ENCODE measurements at places on chromosomes 13 and 19.

GRCh38 chr13:26255115-26255514, 1.2 kb downstream of the CDK8 start:
- no peak for DNase-seq

- no peak for DNase-seq
Measured at GRCh38 chr19:55525289-55526101, 11.4 kb downstream of the SBK2 start.

GRCh38 chr19:27971071-27971470, 1241.9 kb downstream of the UQCRFS1 start:
- DNase-seq: no peak

DNA sequence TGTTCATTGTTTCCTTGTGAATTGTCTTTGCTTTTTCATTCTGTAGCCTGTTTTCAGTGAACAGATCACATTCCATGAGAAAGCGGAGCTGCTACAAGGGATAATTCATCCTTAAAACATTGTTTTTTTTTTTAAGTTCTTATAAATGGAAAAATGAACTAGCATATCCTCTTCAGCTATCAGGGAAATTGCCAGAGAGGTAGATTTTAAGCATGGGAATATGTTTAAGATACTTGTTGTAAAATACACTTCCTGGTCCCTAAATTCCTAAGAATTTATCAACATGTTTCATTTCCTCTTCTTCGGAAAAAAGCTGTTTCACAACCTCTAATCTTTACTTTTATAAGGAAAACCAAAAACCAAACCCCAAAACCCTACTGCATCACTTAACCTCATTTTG, 238.0 kb downstream of the POSTN start:
- DNase-seq: no peak

- DNase-seq: no peak
Measured at GRCh38 chr19:18975869-18976268, 34.9 kb upstream of the HOMER3 start.

DNA sequence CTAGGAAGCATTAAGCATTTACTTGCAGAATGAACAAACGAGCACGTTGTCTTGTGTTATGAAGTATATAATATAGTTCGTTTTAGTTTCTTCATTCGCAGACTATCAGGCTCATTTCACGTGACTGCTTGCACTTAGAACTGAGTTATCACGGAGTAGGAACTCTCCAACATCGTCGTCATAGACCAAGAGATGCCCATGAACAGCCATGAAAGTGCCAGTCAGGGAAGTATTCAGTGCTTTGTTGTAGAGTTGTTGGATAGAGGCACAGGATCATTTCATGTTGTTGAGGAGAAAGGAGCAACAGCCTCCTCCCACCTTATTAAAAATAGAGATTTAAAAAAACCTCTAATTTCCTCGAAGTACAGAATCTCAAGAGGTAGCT, 977 bp upstream of the IL17D start:
- no peak for DNase-seq

GRCh38 chr13:42623916-42624315, 50.0 kb downstream of the TNFSF11 start:
- no peak for DNase-seq

GRCh38 chr19:31145007-31145406, 204.2 kb downstream of the TSHZ3 start:
- no peak for DNase-seq

DNA sequence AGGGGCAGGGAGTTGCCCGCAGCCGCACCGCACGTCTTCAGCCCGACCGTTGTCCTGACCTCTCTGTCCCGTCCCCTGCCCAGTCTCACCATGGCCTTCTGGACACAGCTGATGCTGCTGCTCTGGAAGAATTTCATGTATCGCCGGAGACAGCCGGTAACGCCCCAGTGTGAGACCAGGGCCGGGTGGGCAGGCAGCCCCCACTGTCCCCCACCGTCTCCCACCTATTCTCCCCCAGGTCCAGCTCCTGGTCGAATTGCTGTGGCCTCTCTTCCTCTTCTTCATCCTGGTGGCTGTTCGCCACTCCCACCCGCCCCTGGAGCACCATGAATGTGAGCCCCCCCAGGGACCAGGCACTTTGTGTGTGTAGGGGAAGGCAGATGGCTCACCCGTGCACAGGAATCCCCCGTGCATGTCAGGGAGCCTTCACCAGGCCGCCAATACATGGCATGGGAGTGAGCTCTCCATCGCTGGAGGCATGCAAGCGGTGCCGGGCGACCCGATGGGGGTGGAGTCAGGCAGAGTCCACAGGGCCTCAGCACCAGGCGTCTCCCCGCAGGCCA, 1.4 kb downstream of the ABCA7 start:
- no peak for DNase-seq

DNA sequence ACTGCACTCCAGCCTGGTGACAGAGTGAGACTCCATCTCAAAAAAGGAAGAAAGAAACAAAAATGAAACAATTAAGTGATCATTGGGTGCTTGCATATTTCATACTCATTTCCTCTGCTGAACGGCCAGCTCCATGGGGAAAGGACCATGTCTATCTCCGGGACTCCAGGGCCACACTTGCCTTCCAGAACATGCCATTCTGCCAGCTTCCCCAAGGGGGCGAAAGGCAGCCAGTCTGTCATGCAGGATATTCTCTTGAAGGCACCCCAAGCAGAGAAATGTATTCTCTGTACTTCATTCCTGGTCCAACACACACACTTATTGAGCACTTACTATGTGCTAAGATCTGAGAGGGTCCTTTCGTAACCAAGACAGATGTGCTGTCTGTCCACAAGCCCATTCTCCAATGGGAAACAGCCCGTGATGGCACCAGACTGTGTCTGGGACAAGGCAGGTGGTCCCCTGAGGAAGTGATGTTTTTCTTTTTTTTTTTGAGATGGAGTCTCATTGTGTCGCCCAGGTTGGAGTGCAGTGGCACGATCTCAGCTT, 10.2 kb upstream of the CARM1 start:
- DNase-seq: no peak

GRCh38 chr13:50629966-50630365, 213.5 kb downstream of the DLEU7 start:
- no peak for DNase-seq

- DNase-seq: peak; percentile 61
Measured at GRCh38 chr19:6048793-6049405, 61.4 kb downstream of the RFX2 start.

DNA sequence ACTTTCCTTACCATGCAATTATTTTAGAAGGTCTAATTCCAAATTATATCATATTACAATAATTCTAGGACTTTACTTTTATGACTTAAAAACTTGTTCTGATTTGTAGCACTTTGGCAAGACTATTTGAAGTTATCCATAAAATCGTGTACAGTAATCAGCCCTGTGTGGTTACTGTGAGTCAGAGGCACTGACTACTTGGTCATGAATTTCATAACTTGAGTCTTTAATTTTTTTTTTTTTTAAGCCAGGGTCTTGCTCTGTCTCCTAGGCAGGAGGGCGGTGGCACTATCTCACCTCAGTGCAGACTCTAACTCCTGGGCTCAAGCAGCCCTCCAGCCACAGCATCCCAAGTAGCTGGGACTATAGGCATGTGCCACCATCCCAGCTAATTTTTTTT, 1319.2 kb upstream of the SLC10A2 start:
- DNase-seq: no peak

DNA sequence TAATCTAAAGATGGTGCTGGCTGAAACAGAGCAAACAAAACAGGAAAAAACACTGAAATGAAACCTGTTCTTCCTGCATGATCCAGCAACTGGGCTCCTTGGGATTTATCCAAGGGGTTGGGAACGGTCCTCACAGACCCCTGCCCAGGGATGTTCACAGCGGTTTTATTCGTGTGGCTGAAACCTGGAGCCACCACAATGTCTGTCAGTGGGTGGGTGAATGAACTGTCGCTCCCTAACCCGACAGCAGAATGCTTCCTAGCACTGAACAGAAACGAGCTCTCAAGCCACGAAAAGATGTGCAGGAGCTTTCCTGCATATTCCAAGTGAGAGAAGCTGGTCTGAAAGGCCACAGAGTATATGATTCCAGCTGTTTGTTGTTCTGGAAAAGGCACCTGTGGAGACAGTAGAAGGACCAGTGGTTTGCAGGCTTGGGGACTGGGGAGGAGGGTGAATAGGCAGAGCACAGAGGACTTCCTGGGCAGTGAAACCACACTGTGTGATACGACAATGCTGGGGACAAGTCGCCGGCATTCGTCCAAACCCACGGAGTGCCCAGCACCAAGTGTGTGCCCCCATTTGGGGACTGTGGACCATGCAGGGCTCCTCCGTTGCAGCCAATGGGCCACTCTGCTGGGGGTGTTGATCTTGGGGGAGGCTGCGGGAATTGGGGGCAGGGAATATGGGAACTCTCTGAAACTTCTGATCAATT, 73.9 kb downstream of the TEX29 start:
- DNase-seq: no peak

- peak; percentile 34 for DNase-seq
Measured at GRCh38 chr19:46990991-46991676, 28.5 kb upstream of the NPAS1 start.

GRCh38 chr19:5247957-5248705, 92.5 kb downstream of the PTPRS start:
- DNase-seq: no peak

DNA sequence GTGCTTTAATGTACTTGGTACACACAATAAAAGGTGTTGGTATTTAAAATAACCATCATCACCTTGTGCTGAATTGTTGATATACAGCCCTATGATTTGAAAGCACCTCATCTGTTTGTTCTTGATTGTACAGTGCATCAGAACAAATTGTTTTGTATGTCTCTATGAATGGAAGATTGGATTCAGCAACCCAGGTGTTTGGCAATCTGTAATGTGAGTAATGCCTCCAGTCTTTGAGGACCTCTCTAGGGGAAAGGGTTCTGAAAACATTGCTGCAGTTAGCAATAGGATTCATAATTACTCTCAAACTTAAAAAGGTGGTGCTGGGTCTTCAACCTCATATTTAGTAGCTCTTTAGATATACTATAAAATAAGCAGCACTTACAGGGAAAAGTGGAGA, 341.8 kb downstream of the OXGR1 start:
- DNase-seq: no peak

DNA sequence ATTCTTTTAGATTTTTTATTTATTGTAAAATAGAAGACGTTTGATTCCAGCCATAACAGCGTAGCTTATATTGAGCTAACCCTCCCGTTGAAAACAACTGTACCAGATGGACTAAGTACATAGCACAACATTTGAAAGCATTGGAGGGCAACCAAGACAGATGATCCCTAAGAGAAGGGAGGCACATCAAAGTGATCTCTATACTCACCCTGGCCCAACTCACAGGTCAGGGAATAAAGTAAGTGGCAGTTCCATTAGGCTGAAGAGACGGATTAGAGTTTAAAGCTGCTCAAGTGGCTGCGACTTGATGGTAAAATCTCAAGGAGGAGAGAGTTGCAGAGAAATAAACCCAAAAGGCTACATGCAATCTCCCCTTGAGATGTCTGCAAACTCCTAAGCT, 65.1 kb upstream of the ITM2B start:
- DNase-seq: no peak

DNA sequence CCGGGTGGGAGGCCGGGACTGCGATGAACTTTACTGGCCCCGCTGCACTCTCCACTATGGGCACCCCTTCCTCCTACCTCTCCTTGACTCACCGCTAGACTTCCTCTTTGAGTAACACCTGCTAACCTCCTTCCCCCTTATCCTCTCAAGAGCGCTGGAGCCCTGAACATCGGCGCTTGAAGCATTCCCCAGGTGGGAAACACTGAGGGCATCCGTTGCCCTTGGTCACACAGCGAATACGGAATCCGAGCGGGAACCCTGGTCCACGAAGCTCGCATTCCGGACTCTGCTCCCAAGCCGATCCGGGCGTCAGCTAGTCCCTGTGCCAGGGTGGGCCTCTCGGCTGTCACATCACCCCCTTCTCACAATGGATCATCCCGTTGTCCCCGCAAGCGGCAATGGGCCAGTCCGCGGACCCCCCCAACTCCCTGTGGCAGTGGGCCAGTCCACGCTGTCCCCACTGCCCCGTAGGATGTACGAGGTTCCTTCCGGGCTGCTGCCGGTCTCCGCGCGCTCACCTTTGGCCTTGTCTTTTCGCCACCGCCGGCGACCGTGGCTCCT, 4.2 kb downstream of the LIPE start:
- DNase-seq: no peak

GRCh38 chr13:18944501-18945068, 237.0 kb downstream of the TUBA3C start:
- no peak for DNase-seq

GRCh38 chr19:40605216-40605971, 4.2 kb downstream of the LTBP4 start:
- peak; percentile 62 for DNase-seq

- no peak for DNase-seq
Measured at GRCh38 chr13:49060678-49061387, 85.1 kb downstream of the FNDC3A start.

GRCh38 chr13:49320975-49321374, 73.2 kb downstream of the CDADC1 start:
- no peak for DNase-seq

- no peak for DNase-seq
Measured at GRCh38 chr19:2811221-2811722, 8.4 kb upstream of the ZNF554 start.

GRCh38 chr13:77530875-77531274, 4.6 kb upstream of the SCEL start:
- no peak for DNase-seq

DNA sequence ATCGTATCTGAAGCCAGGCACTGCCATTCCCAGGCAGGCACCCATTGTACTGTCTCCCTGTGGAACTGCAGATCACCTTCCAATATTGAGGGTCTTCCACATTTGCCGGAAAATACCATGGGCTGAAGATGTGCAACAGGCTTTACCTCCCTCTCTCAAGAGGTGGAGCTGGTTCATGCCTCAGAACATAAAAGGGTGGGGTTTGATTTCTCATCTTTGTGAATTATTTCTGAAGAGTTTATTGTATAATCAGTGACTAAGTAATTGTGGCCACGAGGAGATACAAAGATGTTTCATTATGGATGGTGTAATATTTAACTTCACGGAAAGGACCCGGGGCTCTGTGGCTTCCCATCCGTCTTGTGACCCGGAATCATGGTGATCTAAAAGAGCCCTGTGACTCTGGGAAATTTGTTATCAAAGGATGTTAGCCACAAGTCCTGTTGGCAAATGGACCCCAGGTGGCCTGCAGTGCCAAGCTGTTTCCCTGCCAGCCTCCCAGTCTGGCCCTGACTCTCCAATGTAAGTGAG, 230.5 kb downstream of the LACC1 start:
- DNase-seq: no peak

- DNase-seq: peak; percentile 13
Measured at GRCh38 chr19:17576758-17577456, 21.5 kb downstream of the COLGALT1 start.

DNA sequence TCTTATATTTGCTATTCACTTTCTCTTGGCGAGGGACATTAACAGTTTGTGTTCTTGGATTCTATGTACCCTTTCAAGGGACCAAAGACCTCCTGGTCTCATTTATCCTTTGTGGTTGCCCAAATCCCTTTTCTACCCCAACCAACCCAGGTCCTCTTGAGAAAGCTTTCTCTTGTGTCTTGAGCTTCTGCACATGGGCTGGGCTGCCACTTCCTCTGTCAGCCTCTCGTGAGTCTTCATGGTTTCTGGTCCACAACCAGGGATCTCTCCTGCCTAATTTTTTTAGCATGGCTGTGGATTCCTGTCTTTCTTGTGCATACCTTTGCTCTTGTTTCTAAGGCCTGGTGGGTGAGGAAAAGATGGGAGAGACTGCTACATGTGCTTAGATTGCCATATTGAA, 14.9 kb downstream of the TIMM13 start:
- DNase-seq: no peak

GRCh38 chr13:45393941-45394570, 24.1 kb downstream of the SLC25A30 start:
- DNase-seq: no peak

Measured in stimulated activated CD4-positive, alpha-beta T cell treated with anti-CD3 and anti-CD28 coated beads, Interleukin-15, amount 100 ng/mL, for 1 hour (primary cell).